Vagina (tissue), 2 donors: ENCODE measurements at places on chromosomes 1 and 21. TPM values are rescaled to one million over a fixed set of nuclear protein-coding genes. Genes with fewer than 3 reads are reported as not detected.

MAGI3 gene
- total RNA-seq, result 18.4 TPM

FCER1G gene
- total RNA-seq, result 64.8 TPM

- no peak for DNase-seq
Observed at GRCh38 chr1:162677607-162678371, 45.5 kb downstream of the DDR2 start.

DNA sequence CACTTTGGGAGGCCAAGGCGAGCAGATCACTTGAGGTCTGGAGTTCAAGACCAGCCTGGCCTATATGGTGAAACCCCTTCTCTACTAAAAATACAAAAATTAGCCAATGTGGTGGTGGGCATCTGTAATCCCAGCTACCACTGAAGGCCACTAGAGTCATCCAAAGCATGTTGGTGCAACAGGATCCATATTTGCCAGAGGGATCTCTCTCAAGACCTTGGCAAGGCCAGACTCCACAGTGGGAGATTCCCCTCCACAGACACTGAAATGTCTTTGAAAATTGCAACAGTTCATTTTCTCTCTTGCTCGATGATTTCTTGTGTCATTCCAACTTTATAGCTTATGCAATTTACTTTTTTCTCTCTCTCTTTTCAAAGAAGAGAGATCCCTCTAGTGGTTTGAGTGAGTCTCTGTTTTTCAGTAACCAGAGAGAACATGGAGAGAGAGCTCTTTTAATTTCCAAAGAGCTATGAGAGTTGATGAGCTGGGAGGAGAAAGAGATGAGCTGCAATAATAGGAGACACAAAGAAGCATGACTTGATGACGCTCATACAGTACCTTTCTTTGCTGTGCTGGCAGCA, 176.8 kb upstream of the USP25 start:
- DNase-seq, result no peak

GRCh38 chr1:208183977-208184911, 59.9 kb downstream of the PLXNA2 start:
- peak; percentile 94 for DNase-seq
